OCI-M1 (cell line): ENCODE measurements at places on chromosomes 1 and 21.
A peak's percentile ranks its signal among the peaks of the same experiment; 100 is the strongest.

- DNase-seq = no peak
These were observed 18.9 kb downstream of the EPB41 start for GRCh38 chr1:28933277-28933676.

- no peak for DNase-seq
These were observed 138.4 kb downstream of the NEK7 start for GRCh38 chr1:198295225-198295624.

DNA sequence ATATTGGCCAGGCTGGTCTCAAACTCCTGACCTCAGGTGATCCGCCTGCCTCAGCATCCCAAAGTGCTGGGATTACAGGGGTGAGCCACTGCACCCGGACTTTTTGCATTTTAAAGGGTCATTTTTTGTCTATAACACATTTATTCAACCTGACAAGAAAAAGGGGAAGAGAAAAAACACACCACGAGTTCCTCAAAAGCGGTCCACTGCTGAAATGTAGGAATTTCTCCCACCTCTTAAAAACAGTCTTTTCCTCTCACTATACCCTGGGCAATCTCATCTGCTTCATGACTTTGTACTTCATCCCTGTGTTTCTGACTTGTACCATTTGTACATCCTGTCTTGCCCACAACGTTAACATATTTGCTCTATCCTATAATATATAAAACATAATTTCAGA is 413.3 kb upstream of the PTBP2 start:
- peak; percentile 60 for DNase-seq

- peak; percentile 34 for DNase-seq
These were observed 11.5 kb downstream of the RIMS3 start for GRCh38 chr1:40653851-40654537.

DNA sequence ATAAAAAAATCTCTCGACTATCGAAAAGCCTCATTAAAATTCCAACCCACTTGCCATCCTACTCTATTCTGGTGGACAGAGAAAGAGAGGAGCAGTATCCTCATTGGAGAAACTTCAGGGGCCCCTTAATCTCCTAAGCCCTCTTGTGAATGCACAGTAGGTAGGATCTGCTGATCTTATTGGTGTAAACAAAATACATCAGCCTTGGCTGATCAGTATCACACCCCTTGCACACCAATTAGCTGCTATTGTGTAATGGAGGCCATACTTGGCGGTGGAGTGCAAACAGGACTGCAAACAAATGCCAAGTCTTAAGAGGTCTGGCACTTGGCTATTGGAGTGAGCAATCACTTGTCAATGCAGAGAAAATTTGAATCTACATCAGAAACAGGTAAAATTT is 15.7 kb downstream of the VCAM1 start:
- no peak for DNase-seq

GRCh38 chr1:206600527-206600926 is 11.7 kb downstream of the EIF2D start:
- DNase-seq = no peak

DNA sequence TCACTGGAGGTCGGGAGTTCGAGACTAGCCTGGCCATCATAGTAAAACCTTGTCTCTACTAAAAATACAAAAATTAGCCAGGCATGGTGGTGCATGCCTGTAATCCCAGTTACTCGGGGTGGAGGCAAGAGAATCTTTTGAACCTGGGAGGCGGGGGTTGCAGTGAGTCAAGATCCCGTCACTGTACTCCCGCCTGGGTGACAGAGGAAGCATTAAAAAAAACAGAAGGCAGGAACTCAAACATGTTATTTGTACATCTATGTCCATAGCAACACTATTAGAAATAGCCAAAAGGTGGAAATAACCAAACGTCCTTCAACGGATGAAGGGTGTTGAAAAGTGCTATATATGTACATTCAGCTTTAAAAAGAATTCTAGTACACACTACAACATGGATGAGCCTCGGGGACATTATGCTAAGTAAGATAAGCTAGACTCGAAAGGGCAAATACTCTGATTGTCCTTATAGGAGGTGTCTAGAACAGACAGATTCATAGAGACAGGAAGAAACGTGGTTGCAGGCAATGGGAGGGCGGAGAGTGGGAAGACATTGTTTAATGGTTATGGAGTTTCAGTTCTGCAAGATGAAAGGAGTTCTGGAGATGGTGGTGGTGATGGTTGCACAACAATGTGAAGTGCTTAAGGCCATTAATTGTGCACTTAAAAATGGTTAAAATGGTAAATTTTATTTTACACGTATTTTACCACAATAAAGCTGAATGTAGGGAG is 19.2 kb downstream of the NLRP3 start:
- DNase-seq = no peak

DNA sequence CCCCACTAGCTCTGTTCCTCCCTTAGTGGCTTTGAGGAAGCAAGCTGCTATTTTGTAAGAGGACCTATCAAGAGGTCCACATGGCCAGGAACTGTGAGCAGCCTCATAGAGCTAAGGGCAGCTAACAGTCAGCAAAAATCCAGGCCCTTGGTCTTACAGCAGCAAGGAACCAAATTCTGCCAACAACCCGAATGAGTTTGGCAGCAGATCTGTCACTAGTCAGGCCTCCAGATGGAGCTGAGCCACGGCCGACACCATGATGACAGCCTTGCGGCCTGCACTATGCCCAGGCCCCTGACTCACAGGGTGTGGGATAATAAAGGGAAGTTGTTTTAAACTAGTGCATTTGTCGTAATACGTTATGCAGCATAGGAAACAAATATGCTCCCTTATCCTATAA is 28.0 kb upstream of the H3-3A start:
- DNase-seq = peak; percentile 85

GRCh38 chr21:28590676-28591075 is 402.0 kb downstream of the LTN1 start:
- DNase-seq = no peak

- DNase-seq = no peak
These were observed 59.9 kb upstream of the FBXO28 start for GRCh38 chr1:224054012-224054411.
